ENCODE measurements at places on chromosomes 1 and 21. TPM values are rescaled to one million over a fixed set of nuclear protein-coding genes. Genes with fewer than 3 reads are reported as not detected.

The LHX8 gene
- total RNA-seq = not detected

GRCh38 chr1:92953491-92953890 lies 7.8 kb downstream of the DIPK1A start:
- DNase-seq = peak; percentile 71

The OR10Z1 gene
- not detected for total RNA-seq

DNA sequence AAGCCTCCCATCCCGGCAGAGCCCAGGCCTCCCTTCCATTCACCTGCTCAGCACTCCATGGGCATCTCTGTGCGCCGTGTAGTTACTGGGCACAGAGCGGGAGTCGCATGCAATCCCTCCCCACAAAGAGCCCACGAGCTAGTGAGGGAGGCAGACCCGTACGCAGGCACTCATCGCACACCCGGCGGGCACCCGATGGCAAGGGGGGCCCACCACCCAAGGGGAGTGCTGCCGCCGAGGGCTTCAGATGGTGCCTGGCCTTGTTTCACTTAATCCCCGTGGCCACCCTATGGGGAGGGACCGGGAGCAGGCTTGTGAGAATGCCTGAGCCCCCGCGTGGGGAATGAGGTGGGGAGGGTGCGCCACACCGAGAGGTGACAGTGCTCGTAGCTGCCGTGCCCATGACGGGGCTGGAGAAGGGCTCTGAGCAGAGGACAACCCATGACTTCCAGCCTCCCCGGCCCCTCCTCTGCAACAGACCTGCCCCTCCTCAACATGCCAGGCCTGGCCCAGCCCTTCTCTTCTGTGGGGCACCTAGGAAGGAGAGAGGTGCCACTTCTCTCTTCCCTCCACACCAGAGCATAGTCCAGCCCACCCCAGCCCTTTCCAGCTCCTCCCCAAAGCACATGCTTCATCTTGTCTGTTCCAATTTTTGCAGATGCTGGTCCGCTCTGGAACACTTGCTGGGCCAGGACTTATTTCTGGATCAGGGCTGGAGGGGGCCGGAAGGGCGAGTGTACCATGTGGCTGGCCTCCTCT lies 30.2 kb upstream of the SELENON start:
- no peak for DNase-seq
